Activated CD8-positive, alpha-beta memory T cell treated with anti-CD3 and anti-CD28 coated beads for 1 hour (primary cell): ENCODE measurements at places on chromosomes 1 and 21.
A peak's percentile ranks its signal among the peaks of the same experiment; 100 is the strongest.

- DNase-seq, result no peak
Measured at GRCh38 chr1:222136869-222137268, 395.0 kb upstream of the DUSP10 start.

DNA sequence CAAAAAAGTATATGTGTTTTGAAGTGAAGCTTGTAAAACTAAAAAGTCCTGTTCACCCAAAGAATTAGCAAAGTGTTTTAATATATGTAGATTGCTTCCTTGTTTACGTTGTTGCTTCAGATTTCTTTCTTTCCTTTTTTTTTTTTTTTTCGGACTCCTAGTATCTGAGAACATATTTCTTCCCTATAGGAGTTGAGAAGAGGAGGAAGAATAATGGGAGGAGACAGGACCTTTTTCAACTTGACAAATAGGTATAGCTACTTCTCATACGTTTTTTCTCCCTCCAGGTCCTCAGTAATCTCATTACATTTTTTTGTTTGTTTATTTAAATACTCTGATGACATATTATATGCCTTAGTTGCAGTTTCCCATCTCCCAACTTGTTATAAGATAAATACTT lies 8.9 kb downstream of the DISP1 start:
- no peak for DNase-seq

DNA sequence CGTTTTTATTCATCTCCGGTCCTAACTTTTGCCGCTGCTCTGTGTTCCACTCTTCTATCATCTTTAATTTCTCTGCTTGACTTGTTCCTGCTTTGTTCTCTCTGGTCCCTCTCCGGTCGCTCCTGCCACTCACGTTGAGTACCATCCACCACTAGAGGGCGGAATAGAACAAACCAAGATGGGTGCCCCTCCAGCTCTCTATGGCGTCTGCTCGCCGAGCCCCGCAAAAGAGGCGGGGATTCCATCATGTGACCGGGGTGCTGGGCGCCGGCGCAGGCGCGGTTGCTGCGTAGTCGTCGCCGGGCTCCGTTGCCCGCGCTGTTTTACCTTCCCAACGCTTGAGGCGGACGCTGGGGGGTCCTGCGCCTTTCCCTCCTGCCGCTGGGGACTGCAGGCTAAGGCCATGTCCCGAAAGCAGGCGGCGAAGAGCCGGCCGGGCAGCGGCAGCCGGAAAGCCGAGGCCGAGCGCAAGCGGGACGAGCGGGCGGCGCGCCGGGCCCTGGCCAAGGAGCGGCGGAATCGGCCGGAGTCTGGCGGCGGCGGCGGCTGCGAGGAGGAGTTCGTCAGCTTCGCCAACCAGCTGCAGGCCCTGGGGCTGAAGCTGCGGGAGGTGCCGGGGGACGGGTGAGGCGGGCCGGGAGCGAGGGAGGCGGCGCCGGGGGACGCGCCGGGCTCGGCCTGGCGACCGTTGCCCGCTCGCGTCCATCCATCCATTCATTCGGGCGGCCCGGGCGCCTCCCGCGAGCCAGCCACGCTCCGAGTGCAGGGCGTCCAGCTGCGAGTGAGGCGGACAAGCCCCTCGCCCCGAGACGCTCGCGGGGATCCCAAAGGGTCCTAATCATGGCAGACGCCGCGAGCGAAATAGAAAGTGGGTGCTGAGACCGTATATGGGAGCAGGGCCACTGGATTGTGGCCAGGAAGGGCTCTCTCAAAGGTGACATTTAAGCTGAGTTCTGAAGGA lies at the start of gene OTUD3:
TSS of gene OTUD3 (plus strand) at position 285 of the 961 bp plus-strand sequence. CDS start at position 404, 119 bp downstream.
- DNase-seq, result peak; percentile 85

DNA sequence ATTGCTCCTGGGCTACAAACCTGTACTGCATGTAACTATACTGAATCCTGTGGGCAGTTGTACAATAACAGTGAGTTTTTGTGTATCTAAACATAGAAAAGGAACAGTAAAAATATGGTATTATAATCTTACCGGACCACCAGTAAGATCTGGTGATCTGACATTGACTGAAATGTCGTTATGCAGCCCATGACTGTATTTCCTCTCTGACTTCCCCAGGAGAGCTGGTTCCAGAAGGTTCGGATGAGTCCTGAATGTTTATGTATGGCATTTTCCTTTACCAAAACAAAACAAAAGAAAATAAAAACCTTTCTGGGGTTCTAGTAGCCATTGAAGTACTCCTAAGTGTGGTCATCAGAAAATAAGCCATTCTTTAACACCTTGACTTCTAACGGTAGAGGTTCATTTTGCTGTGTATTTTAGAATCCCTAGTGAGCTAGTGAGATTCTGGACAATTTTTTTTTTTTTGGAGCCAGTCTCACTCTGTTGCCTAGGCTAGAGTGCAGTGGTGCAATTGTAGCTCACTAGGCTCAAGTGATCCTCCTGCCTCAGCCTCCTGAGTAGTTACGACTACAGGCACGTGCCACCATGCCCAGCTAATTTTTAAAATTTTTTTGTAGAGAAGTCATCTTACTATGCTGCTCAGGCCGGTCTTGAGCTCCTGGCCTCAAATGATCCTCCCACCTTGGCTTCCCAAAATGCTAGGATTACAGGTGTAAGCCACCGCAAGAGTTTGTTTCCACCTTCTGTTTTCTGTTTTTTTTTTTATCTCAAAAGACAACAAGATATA lies 27.7 kb downstream of the UBE4B start:
- DNase-seq, result no peak

DNA sequence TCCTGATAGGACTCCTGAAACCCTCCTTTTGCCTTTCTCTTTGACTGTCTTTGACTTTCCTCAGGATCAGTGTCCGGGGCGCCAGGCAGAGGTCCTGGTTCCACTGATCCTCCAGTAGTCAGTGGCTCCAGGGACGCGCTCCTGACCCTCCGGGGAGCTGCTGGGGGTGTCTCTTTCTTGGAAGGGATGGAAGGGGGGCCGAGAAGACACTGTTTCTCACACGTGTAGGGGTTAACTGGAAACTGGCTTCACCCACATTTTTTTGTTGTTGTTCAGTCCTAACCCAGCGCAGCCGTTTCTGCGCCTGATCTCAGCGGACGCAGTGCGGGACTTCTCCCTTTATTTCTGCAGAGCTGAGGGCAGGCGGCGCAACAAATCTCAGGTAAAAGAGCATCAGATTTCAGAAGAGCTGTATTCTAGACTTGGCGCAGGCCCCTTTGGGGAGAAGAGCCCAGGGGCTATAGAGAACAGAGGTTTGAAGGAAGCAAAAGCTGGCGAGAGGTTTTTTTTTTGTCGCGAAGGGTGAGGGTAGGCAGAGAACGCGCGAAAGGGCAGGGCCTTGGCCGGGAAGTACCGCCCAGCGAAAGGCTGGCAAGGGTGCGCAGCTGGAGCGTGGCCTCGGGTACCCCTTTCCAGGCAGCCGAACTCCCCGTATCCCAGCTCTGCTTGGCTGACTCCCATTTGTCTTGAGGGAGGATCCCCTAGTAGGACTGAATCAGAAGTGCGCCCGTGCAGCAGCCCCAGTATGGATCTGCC lies 4.3 kb upstream of the LHX9 start:
- DNase-seq, result no peak

- DNase-seq, result no peak
Measured at GRCh38 chr1:63112155-63112900, 210.0 kb upstream of the FOXD3 start.

GRCh38 chr1:33454646-33455282 lies 17.7 kb upstream of the ZSCAN20 start:
- DNase-seq, result no peak

GRCh38 chr21:42390696-42391095 lies 5.2 kb downstream of the TMPRSS3 start:
- no peak for DNase-seq

- DNase-seq, result no peak
Measured at GRCh38 chr1:184068354-184068753, 16.8 kb downstream of the TSEN15 start.
